Testis (tissue), 5 donors: ENCODE measurements at places on chromosomes 11 and 22. TPM values are rescaled to one million over a fixed set of nuclear protein-coding genes. Genes with fewer than 3 reads are reported as not detected.

KIRREL3 gene
- 1.1 TPM for total RNA-seq

TMEM191C gene
- total RNA-seq, result 78.2 TPM

PHF21B gene
- total RNA-seq, result 19.0 TPM

OR8G5 gene
- 4.5 TPM for total RNA-seq

SEPTIN3 gene
- 2.2 TPM for total RNA-seq

SPTBN2 gene
- 116 TPM for total RNA-seq

KCNK4 gene
- not detected for total RNA-seq
